A549 treated with DMSO at 1 μM for 4 hours (cell line): ENCODE measurements at places on chromosomes 12 and 14. TPM values are rescaled to one million over a fixed set of nuclear protein-coding genes. Genes with fewer than 3 reads are reported as not detected.

Gene LMO3
- not detected in 5 replicates for total RNA-seq

Gene USP44
- total RNA-seq, result 0.07 to 0.18 TPM (median 0.17 TPM) in 5 replicates

Gene TNS2
- total RNA-seq, result 9.8 to 16.6 TPM (median 11.8 TPM) in 5 replicates

Gene STRN3
- total RNA-seq, result 16.2 to 19.5 TPM (median 16.8 TPM) in 5 replicates
